NCI-H1436 (cell line): ENCODE measurements at places on chromosomes 7 and 10.

- no peak for DNase-seq
Measured at GRCh38 chr7:20435305-20435704, 104.6 kb downstream of the ITGB8 start.

DNA sequence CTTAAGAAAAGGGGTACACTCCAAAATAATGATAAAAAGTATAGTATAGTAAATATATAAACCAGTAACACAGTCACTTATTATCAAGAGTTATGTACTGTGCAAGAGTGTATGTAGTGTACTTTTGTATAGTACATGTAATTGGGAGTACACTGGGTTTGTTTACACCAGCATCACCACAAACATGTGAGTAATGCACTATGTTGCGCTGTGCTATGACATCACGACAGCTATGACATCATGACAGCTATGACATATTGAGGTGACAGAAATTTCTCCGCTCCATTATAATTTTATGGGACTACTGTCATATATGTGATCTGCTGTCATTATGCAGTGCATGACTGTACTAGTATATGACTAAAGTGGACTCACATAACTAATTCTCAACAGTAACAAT, 84.6 kb downstream of the KMT2C start:
- DNase-seq = no peak

DNA sequence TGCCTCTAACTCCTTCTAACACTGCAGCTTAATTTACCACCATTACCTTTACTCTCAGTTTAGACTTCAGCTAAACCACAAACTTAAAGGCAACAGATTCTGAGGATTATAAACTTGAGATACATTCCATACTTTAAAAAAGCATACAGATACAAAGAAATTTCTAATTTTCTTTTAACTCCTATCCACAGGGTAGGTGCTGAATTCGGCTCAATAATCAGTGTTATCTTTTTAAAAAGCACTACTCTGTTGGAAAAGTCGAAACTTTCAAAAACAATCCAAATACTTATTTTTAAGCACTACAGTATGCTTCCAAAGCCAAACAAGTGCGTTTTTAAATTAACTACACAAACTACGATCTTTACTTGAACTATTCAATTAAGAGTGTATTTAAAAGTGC, 1.0 kb downstream of the SMNDC1 start:
- no peak for DNase-seq

- DNase-seq = no peak
Measured at GRCh38 chr10:58733436-58733835, 220.8 kb downstream of the BICC1 start.

DNA sequence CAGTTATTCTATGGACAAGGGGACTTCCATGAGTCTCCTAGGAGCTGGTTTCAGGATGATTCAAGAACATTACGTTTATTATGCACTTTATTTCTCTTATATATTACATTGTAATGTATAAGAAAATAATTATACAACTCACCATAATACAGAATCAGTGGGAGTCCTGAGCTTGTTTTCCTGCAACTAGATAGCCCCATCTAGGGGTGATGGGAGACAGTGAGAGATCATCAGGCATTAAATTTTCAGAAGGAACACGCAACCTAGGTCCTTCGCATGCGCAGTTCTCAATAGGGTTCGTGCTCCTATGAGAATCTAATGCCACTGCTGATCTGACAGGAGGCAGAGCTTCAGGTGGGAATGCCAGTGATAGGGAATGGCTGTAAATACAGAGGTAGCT, 137.9 kb downstream of the ANKRD30A start:
- no peak for DNase-seq

DNA sequence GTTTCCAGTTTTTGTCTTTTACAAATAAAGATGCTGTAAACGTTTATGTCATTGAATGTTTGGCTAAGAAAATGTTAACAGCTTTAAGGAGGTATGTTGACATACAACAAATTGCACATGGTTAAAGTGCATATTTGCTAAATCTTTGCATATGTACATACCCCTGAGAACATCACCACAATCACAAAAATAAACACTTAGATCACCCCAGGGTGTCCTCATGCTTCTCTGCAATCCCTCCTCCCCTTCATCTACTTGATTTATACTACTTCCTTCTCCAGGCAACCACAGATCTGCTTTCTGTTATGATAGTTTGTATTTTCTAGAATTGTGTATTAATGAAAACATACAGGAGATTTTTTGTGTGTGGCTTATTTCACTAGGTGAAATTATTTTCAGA, 209.5 kb downstream of the GLRX3 start:
- DNase-seq = no peak

GRCh38 chr7:11667810-11668185, 164.2 kb downstream of the THSD7A start:
- no peak for DNase-seq

DNA sequence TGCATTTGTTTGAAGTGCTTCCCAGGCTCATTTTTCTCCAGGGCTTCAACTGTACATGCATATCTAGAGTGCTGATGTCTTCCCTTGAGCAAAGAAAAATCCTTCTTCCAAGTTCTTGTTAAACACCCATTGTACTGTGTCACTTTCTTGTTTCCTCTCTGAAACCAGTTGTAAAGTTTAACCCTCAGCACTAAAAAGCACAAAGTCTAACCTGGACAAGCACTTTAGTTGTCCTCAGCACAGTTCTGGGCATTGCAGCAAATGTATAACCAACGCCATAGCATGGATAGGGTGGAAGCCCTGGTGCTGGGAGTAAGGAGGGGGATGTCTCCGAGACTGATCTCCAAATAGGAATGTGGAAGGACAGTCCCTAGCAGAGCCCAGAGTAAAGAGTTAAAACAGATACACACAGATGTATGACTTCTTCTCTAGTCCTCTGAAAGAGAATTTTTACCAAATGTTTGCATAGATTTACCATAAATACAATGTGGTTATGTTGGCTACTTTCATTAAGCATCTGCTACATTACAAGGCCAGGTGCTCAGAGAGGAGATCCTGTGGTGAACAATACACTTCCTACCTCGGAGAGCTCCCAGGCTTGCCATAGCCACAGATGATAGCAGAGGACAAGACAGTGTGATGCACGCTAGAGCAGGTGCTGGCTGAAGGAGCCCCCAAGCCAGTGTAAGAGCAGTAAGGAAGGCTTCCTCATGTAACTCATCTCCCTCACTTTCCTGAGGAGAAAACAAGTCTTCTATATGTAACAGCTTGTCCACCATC, 57.0 kb downstream of the DNAJC12 start:
- no peak for DNase-seq

GRCh38 chr7:96910486-96910885, 94.9 kb upstream of the DLX6 start:
- DNase-seq = no peak

GRCh38 chr10:106341356-106341755, 823.1 kb downstream of the SORCS1 start:
- DNase-seq = no peak

DNA sequence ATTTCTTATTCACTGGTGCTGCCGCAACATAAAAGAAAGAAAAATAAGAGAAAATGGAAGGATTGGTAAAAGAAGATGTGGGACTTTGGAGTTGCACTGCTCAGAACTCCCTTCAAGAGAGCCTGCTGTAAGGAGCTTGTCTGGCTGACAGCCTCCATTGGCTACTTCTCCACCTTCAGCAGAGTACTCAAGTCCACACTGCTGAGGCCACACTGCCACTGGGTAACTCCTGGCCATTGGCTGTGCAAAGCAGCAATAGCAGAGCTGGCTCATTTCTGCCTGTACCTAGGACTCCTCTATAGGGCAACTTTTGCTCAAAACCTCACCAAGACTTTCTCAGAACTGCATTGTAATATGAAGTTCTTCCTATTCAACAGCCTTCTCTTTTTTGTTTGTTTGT, 38.7 kb upstream of the PCLO start:
- no peak for DNase-seq

DNA sequence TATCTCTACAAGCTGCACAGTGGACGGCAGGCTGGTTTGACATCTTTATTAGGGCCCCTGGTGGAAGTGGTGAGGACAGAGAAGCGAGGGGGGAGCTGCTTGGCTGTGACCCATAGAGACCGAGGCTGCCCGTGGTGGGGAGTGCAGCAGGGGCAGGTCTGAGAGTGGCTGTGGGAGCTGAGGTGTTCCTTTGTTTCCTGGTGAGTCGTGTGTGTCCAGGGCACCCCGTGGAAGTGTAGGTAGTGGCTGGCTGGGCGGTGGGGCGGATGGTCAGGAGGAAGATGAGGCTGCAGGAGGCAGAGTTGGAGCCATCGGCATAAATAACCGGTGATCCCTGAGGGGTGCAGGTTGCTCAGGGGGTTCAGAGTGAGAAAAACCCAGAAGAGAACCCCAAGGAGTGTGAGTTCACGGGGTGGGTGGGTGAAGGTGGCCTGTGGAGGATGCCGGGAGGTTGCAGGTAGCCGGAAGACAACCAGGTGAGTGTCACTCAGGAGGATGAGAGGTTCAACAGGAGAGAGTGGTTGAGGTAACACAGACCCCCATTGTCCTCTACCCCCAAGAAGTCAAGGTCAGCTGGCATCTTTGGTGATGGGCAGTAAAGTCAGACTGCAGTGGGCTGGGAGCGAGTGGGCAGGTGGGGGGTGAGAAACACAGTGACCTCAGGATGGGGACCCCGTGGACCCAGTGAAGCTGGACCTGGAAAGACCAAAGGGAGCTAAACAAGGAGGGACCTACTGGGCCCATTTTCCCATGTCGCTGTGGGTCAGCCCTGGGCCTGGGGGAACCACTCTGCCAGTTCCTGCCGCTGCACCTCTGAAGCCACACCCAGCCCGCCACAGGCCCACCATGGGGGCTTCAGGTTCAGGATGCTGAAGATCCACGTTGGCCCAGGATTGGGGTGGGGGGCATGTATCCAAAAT, 7.8 kb downstream of the ATP6V0E2 start:
- no peak for DNase-seq

GRCh38 chr10:7117806-7118674, 292.8 kb downstream of the SFMBT2 start:
- DNase-seq = no peak

DNA sequence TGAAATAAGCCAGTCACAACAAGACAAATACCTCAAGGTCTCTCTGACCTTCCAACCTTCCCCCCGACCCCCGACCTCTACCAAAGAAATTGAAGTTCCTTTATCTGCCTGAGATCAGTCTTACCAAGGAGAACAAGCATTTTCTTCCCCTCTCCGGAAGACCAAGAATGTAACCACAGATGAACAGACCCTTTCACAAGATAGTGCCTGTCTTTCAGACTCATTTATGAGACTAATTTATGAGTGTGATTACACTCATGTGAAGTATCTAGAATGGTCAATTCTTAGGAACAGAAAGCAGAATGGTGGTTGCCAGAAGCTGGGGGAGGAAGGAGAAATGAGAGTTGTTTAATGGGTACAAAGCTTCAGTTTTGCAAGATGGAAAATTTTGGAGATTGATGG, 108.9 kb upstream of the MKLN1 start:
- no peak for DNase-seq

- DNase-seq = peak; percentile 90
Measured at GRCh38 chr7:136086712-136087111, 109.6 kb upstream of the MTPN start.

DNA sequence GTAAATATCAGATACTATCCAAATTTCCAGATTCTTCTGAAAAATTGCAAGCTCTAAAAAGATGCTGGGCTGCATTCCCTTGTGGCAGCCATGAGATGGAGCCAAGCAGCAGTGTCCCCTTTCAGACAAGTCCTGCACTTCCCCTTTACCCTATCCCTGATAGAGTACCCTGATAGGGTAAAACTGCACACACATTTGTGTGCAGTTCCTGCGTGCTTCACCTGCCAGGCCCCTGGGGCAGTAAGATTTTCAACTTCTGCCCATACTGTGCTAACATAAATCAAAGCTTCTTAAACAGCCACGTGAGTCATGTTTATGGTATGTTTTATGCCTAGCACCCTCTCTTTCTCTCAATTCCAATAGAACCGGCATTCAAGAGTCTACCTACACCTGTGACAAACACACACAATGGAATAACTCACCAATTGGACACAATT, 52.2 kb downstream of the IFIT5 start:
- DNase-seq = no peak

- DNase-seq = peak; percentile 51
Measured at GRCh38 chr7:76358011-76358480, 745 bp downstream of the YWHAG start.

DNA sequence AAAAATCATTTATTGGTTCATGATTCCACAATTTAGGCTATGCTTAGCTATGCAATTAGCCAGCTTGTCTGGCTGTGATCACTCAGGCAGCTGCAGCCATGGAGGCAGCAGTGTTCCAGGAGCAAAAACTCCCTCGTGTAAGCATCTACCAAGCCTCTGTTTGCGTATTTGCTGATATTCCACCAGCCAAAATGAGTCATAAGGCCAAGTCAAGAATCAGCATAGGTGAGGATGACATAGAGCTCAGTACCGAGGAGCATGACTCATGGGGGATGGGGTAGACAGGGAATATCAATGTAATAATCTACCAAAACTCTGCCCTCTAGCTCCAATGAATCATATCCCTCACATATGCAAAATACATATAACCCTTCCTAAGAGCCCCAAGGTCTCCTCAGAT, 63.3 kb downstream of the IMMP2L start:
- no peak for DNase-seq

DNA sequence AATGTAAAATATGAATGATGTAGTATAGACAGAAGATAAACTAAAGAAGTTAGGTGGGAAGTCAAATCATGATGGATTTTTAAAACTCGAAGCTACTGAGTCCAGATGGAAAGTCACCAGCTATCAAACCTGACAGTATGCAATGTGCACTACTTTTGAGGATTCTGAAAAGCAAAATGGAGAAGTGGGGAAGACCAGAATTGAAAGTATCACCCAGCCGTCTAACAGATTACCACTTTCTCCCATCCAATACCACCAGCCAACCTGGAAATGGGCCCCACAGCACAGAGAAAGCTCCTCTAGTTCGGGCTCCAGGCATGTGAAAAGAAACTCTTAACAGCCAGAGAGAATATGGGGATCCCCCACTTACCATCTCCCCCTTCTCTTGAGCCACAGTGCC, 67.9 kb upstream of the SRRM3 start:
- DNase-seq = no peak

- DNase-seq = no peak
Measured at GRCh38 chr10:103480521-103480920, 1.5 kb upstream of the CALHM3 start.

- no peak for DNase-seq
Measured at GRCh38 chr7:55509322-55509721, 63.0 kb downstream of the VOPP1 start.

GRCh38 chr7:129553899-129554461, 51.6 kb downstream of the SMKR1 start:
- peak; percentile 59 for DNase-seq

GRCh38 chr7:151761231-151761630, 115.7 kb downstream of the PRKAG2 start:
- DNase-seq = no peak

GRCh38 chr7:620056-620455, 100.4 kb upstream of the PDGFA start:
- no peak for DNase-seq

- DNase-seq = no peak
Measured at GRCh38 chr7:134835463-134835823, 56.0 kb downstream of the CALD1 start.
